Liver (tissue), 10 donors: ENCODE measurements at places on chromosomes 5 and 9. TPM values are rescaled to one million over a fixed set of nuclear protein-coding genes. Genes with fewer than 3 reads are reported as not detected.

The UBE2R2 gene
- total RNA-seq = 13.4 TPM

The MCCC2 gene
- 75.8 TPM for total RNA-seq

GRCh38 chr9:19648672-19649071 is 140.2 kb downstream of the SLC24A2 start:
- DNase-seq = no peak

- DNase-seq = no peak
Measured at GRCh38 chr9:6575324-6576034, 70.0 kb downstream of the GLDC start.
